ENCODE measurements at places on chromosomes 3 and 15.

DNA sequence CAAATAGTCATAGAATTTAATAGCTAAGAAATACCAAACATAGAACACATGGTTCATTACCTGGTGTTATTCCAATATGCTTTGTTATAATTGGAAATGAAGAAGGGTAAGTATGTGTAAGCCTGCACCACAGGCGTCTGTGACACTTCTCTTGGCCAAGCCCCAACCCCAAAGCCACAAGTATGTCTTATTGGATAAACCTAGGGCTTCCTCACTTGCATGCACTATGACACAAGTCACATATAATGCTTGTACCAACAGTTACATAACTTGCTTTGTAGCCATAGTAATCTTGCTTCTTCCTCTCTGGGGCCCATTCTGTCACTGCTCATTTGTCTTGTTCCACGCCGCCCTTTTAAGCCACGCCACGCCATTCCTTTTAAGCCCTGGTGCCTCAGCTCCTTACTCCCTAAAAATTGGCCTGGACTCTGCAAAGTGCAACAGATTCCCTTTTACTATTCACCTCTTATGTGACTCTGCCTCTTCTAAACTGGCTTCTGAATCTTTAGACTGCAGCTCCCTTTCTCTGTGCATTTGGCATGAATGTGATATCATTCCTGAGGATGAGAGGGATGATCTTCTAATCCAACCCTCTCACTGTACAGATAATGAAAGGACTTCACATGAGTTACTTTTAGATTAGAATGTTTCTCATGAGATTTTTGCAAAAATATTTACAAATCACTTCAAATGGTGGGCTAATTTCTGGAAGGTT, 48.1 kb upstream of the EPHA3 start:
- DNase-seq = no peak

GRCh38 chr3:37916685-37917084, 55.0 kb downstream of the CTDSPL start:
- DNase-seq = no peak

DNA sequence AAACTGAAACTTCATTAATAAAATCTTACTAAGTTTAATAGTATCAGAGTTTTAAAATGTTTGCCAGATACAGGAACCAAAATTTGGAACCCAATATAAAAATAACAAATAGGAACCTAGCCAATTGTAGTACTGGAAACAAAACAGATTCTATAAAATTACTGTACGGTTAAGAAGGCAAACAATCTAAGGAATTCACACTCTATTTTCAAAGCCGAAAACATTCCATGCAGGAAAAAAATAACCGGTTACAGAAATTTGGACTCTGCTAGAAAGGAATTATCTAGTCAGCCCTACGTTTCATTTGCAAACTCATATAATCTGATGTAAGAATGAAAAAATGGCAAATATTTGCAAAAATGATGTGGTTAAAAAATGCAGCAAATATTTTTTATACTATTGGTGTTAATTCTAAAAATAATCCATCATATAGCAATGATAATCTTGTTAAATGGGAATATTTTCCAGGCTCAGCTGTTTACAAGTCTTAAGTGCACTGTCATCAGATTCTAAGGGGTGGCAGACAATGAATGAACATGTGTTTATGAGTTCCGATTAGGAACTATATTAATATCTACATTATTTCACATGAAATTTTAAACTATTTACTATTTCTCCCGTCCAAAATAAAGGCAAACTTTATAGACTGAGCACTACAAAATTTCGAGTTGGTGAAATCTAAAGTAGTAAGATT, 58.1 kb downstream of the DCBLD2 start:
- no peak for DNase-seq

DNA sequence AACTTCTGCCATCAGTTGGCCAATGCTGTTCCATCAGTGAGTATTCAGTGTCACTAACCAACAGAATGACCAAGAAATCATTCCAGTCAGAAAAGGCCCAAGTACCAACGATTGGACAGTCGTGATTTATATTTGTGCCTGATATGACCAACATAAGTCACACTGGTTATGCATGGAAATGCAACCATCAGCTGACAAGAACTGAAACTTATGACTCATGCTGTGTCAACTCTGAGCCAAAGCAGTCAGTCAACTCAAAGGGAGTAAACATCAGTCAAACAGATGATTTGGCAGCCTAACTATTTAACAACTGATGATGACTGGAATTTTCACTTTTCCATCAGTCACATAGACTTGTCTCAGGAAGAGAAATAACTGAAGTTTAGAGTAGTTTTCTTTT, 142.4 kb downstream of the ANXA2 start:
- DNase-seq = no peak

GRCh38 chr3:45751537-45752242, 44.6 kb downstream of the SLC6A20 start:
- no peak for DNase-seq
